ENCODE measurements at places on chromosomes 4 and X. TPM values are rescaled to one million over a fixed set of nuclear protein-coding genes. Genes with fewer than 3 reads are reported as not detected.

DNA sequence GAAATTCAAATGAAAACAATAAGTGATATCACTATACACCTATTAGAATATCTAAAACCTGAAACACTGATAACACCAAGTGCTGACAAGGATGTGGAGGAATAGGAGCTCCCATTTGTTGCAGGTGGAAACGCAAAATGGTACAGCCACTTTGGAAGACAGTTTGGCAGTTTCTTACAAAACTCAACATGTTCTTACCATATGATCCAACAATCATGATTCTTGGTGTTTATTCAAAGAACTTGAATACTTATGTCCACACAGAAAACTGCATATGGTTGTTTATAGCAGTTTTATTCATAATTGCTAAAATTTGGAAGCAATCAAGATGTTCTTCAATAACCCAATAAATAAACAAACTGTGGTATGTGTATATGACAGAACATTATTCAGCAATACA is 107.9 kb downstream of the FHDC1 start:
- DNase-seq, result no peak

DNA sequence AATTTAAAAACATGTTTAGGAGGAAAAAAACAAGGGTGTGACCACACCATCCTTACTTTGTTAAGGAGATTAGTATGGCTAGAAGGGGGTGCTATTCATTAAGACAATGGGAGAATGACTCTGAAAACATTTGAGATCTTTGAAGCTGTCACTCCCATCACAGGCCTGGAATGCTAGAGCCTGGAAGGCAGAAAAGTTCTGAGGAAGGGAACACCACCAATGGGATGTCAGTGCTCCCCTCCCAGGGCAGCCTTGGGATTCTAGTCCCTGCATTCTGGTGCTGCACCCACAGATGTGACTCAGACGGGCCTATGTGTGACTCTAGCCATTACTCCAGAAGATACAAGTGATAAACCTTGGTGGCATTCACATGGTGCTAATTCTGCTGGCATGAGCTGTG is 162.2 kb upstream of the ANXA10 start:
- no peak for DNase-seq

TXK gene
- total RNA-seq, result 0.25 TPM

GRCh38 chr4:25088093-25088952 is 57.6 kb upstream of the LGI2 start:
- no peak for DNase-seq

DGAT2L6 gene
- total RNA-seq, result not detected

NEUROG2 gene
- total RNA-seq, result not detected

All from fibroblast of the aortic adventitia (primary cell).